ENCODE measurements at places on chromosomes 6 and 20.
A peak's percentile ranks its signal among the peaks of the same experiment; 100 is the strongest.

DNA sequence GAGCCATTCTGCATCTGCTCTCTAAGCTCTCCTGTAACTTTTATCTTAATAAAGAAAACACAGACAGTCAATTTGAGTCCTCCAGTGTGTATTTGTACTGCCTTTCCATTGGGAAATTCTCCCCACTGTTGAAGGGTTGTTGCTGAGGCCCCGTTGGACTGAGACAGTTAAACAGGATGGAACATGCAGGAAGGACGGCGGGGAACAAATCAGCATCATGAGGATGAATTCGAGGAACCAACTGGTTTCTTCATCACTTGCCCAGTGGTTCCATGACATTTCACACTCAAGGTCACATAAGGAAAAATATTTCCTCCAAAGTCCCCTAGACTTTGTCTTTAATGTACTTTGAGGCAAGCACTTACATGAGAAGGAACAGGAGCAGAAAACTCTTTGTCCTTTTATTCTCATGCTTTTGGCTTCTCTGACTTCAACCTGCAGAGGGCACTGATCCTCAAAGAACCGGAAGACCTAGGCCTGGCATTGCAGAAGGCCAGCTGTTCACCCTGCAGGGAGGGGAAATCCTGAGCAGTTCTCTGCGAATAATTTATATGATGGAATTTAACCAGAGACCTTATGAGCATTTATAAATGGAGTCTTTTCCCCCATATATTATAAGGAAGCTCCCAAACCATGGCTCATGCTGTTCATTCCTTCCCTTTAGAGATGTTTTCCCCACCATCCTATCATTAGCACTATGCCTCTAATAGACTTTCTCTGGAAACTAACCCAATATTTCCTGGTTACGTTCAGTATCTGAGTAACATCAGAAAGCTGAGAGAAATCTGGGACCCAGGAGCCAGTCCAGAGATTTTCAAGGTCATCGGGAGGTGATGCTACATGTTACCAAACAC, 55.2 kb upstream of the ADGRF1 start:
- DNase-seq, result peak; percentile 69

- no peak for DNase-seq
Measured at GRCh38 chr6:23301556-23301955, 732.2 kb downstream of the HDGFL1 start.

- DNase-seq, result peak; percentile 61
Measured at GRCh38 chr6:149862922-149863697, 1.0 kb downstream of the LRP11 start.

- DNase-seq, result no peak
Measured at GRCh38 chr6:6626187-6626586, 37.7 kb downstream of the LY86 start.

GRCh38 chr20:44176833-44177534, 10.0 kb downstream of the JPH2 start:
- no peak for DNase-seq

DNA sequence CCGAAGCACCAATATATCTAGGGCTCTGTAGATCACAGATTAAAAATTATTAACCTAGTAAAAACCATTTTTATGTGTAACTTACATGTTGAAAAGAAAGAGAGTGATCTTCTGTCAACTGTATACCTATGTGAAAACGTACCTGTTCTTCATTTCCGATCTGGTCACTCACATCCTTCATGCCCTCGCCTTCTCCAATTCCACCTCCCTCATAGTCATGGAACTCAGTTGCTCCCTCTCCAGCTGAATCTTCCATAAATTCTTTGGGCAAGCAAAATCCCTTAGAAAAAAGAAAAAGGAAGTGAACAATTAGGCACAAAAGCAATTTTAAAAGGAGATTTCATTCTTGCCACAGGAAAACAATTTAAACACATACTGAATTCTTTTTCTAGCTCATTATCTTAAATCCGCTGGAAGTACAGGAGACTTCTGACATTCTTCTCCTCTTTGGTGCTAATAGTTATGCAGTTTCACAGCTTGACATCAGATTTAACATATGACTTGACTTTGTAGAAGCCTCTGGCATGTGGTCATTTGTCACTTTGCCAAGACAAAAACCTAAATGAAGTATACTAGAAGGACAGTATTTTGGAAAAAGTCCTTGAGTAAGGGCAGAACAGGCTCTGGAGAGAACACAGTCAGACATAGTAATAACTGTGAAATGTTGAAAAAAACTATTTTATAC, 29.5 kb upstream of the LYRM2 start:
- DNase-seq, result no peak

GRCh38 chr6:13380761-13381160, 52.4 kb upstream of the TBC1D7 start:
- DNase-seq, result no peak

- DNase-seq, result no peak
Measured at GRCh38 chr6:88536071-88536625, 370.0 kb upstream of the CNR1 start.

DNA sequence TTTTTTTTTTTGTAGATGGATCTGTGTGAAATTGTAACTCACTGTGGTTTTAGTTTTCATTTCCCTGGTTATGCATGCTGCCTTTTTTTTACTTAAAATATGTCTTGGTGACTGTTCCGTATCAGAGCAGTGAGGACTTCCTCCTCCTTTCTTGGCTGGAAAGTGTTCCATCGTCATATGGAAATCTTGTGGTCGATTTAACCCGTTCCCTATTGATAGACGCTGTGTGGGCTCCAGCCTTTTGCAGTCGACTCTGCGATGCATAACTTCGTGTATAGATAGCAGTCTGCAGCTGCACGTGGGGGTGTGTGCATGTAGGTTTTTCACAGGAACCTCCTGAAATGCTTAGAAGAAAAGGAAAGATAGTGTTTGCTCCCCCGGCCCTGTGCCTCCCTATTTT, 28.1 kb upstream of the PNPLA1 start:
- no peak for DNase-seq

GRCh38 chr20:24771542-24772061, 177.5 kb upstream of the CST7 start:
- DNase-seq, result no peak

- no peak for DNase-seq
Measured at GRCh38 chr6:166758136-166758704, 131.2 kb upstream of the RPS6KA2 start.

DNA sequence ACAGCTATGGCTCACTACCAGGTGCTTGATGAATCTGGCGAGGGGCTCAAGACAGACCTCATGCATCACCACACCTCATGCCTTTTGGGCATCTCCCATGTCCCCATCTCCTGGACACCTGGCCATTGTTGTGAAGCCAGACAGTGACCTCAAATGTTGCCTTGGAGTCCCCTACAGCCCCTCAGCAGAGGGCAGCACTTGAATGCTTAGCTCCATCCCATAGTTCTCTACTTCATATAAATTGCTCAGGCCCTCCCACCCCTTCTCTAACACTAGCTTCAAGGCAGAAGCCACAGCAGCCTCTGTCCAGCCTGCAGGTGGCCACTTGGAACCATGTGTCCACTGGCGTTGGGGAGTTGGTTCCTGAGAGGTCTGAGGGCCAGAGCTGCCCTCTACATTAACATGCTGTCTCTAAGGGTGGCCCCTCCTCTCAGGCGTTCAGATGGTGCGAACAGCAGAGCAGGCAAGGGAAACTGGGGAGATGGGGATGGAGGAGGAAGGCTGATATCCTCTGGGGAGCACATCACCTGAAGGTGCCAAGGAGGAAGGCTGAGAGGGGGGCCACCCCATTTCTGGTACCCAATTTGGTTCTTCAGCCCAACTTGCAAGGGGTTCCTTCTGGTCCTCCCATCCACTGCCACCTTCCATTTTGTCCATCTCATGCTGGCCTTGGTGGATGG, 31.3 kb downstream of the MOCS1 start:
- no peak for DNase-seq

- DNase-seq, result no peak
Measured at GRCh38 chr20:57464642-57465211, 60.2 kb downstream of the CTCFL start.
